ENCODE measurements at places on chromosomes 5 and 9.
A peak's percentile ranks its signal among the peaks of the same experiment; 100 is the strongest.

GRCh38 chr5:150738862-150739261, 20.0 kb downstream of the DCTN4 start:
- DNase-seq, result no peak

DNA sequence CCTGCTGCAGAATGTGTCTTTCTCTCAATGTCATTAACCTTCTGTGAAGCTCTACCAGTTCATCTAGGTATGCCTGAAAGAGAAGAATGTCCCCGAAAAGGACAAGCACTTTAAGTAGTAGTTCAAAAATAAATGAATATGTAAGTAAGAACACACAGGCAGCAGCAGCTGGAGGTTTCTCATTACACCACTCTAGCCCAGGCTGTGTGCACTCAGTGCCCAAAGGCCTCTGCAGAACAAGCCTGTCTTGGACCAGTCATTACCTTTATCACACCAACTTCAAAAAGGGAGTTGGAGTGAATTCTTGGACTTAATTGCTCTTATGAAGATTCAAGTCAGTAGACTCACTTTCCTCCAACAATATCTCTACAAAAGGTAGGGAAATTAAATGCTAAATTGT, 268.8 kb downstream of the MLLT3 start:
- DNase-seq, result no peak

- no peak for DNase-seq
These were observed 125.8 kb downstream of the BOD1 start for GRCh38 chr5:173490681-173491080.

GRCh38 chr5:132012371-132013005, 1.0 kb upstream of the ACSL6 start:
- DNase-seq, result no peak

DNA sequence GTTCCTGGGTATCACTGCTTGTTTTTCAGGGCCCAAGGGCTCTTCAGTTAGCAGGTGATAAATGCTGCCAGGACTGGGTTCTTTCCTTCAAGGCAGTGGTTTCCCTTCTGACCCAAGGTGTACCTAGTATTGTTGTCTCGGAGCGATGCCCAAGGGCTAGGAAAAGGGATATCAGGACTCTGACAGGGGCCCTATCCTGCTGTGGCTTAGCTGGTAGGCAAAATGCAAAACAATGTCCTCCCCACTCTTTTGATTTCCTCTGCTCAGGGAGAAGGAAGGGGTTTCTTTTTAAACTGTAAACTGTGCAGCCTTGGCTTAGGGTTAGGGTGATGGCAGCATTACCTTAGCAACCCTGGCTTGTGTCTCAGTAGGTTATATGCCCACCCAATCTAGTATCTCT, 508.8 kb upstream of the CTNND2 start:
- DNase-seq, result no peak

- DNase-seq, result no peak
These were observed 90.5 kb upstream of the RANBP3L start for GRCh38 chr5:36392186-36392585.

GRCh38 chr5:174272671-174273070, 227.2 kb downstream of the NSG2 start:
- DNase-seq, result no peak

GRCh38 chr9:91082731-91083130, 279.0 kb downstream of the AUH start:
- DNase-seq, result no peak

DNA sequence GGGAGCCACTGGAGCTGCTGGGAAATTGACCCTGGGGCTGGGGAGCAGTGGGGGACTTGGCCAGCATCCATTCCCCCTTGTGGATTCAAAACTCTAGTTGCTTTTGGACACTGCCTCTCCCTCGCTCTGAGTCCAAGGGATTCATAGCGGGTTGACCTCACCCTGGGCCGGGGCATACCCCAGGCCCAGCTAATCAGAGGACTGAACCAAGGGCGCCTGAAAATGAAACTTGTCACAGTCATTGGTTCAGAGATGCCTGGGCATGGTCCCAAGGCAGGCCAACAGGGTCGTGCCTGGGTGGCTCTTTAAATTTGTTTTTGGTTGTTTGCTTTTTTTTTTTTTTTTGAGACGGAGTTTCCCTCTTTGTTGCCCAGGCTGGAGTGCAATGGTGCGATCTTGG, 22.6 kb downstream of the STK10 start:
- DNase-seq, result no peak

- no peak for DNase-seq
These were observed 250.3 kb downstream of the SLIT3 start for GRCh38 chr5:169050636-169051035.

- DNase-seq, result no peak
These were observed 1298.3 kb upstream of the WWC1 start for GRCh38 chr5:166992874-166993722.

DNA sequence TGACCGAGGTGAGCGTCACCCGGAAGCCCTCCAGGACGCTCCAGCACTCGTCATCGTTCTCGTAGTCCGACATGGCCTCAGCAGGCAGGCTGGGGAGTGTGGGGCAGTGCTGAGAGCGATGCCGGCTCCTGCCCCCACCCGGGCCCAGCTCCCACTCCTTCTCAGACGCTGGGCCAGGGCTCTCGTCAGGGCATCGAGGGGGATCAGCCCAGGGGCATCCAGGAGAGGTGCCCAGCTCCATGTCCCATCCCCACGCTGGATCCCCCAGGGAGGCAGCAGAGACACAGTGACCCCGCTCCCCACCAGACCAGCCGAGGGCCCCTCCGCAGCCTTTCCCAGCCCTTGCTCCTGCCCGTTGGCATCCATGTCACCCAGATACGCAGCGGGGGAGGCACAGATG, 1.5 kb downstream of the CARD9 start:
- no peak for DNase-seq

GRCh38 chr5:36744773-36745589, 131.6 kb upstream of the NIPBL start:
- peak; percentile 73 for DNase-seq

DNA sequence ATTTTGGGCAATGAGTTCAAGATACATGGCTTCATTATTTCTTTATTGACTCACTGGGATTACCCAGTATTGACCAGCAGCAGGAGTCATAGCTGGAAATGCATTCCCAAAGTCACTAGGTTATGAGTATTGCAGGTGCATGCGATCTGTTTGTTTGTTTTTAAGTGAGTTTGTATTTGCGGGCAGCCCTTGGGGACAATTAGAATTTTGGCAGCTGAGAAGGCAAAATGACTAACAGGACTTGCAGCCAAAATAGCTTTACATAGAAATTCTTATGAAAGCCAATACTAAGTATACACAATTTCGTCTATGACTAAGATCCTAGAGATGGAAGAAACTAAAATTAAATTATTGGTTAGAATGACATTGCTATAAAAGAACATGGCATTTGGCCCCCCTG, 18.1 kb upstream of the RGMB start:
- DNase-seq, result no peak

GRCh38 chr9:106830527-106831150, 32.3 kb upstream of the ZNF462 start:
- no peak for DNase-seq

GRCh38 chr9:108333530-108333983, 522.2 kb downstream of the ACTL7B start:
- DNase-seq, result no peak

DNA sequence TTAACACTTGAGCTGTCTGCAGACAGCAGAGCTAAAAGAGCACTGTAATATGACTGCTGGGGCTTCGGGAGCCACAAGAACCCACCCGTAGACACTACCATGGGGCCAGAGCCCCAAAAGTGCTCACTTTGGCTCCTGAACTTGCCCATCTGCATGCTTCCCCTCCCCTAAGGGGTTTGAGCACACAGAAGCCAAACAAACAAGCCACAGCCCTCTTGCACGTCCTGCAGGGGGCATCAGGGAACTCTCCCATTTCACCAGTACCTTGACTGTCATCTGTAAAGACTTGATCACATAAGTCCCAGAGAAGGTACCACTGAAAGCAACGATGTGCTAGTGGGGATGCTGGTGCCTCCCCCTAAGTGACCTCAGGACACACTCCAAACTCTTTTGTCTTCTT, 681.8 kb downstream of the SEMA5A start:
- DNase-seq, result no peak

DNA sequence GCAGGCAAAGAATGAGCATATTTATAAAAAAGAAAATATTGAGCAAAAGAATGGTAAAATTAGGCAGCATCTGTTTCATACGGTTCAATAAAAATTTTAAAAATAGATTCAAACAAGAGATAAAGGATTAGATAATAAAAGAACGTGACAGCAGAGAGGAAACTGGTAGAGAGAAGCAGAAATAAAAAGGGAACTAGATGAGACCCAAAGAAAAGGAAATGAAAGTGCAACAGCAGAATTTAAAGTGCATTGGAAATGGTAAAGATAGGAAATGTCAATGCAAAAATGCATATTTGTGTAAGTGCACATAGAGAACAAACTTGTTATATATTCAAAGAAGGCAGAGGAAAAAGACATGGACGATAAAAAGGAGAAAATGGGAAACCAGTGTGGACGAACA, 70.2 kb downstream of the SUSD1 start:
- no peak for DNase-seq

DNA sequence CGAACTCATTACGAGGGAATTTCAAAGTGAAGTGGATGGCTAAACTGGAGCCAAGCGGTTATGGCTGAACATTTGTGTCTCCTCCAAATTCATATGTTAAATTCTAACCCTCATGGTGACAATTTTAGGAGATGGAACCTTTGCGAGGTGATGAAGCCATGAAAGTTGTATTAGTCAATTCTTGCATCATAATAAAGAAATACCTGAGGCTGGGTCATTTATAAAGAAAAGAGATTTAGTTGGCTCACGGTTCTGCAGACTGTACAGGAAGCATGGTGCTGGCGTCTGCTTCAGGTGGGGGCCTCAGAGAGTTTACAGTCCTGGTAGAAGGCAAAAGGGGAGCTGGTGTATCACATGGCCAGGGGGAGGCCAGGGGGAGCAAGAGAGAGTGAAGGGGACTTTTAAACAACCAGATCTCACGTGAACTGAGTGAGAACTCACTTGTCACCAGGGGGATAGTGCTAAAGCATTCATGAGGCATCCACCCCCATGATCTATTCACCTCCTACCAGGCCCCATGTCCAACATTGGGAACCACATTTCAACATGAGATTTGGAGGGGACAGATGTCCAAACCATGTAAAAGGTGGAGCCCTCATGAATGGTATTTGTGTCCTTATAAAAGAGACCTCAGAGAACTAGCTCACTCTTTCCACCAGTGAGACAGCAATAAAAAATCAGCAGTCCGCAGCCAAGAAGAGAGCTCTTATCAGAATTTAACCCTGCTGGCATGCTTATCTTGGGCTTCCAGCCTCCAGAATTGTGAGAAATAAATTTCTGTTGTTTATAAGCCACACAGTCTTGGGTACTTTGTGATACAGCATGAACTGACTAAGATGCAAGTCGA, 143.4 kb downstream of the MTRR start:
- no peak for DNase-seq

DNA sequence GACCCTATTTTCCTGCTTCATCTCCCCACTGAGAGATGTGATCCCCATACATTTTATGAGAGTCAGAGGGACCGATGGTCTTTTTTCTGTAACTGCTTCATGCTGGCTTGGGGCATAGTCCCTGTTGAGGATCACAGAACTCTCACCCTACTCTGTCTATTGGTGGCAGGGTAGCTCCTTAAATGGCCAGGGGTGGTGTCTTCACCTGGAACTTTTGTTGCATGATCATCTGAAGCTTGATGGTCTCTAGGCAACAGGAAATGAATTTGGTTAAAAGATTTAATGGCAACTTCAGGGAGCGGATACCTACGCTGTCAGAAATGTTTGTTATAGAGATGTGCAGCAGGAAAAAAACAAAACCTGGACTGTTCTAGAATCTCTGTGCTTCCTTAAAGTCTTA, 87.0 kb upstream of the GLIS3 start:
- no peak for DNase-seq

DNA sequence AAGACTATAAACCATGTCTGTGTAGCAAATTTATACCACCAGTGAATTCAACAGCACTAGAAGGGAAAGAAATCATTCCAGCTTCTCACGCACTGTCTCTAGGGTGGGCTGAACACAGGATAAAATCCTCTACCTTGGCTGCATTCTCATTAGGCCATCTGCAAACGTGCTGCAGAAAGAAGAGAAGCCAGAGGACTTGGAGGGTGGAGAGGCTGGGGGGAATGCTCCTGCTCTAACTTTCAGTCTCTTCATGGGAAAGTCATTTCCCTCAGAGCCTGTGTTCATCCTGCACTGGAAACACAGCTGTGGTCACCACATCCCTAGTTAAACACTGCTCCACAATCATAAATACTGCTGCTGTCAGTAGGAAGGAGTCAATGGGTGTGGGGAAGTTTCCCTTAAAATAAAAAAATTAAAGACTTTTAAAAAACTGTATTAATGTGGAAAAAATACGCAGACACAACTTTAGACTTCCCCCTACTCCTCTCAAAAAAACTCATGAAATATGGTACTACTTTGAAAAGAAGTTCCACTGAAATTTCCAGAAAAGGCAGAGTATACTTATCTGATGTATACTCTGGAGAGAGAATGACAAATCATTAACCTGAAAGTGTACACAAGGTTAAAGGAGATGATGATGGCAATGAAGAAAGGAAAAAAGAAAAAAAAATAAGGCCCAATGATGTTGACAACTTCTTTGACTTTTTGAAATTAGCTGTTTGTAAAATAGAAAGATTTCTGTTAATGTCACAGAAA, 46.8 kb downstream of the LHFPL2 start:
- DNase-seq, result no peak

- DNase-seq, result no peak
These were observed 972.7 kb upstream of the DMAC1 start for GRCh38 chr9:8772302-8772701.

- DNase-seq, result no peak
These were observed 90.1 kb upstream of the DMRT1 start for GRCh38 chr9:751137-752051.

DNA sequence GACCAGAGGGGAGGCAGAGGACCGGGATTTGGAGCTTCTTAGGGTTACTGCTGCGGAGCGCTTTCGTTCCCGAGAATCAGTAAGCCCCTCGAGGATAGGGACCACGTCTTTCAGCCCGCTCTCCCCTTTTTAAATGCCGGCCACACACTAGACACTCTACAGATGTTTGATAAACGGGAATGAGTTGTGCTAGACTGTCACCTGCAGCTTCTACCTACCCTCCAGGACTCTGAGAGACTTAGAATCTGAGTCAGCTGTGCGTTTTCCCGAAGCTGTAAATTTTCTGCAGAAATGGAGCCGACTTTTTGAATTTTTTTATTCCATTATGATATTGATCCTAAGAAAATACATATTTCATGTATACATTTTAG, 670 bp downstream of the CCDC171 start:
- DNase-seq, result no peak

DNA sequence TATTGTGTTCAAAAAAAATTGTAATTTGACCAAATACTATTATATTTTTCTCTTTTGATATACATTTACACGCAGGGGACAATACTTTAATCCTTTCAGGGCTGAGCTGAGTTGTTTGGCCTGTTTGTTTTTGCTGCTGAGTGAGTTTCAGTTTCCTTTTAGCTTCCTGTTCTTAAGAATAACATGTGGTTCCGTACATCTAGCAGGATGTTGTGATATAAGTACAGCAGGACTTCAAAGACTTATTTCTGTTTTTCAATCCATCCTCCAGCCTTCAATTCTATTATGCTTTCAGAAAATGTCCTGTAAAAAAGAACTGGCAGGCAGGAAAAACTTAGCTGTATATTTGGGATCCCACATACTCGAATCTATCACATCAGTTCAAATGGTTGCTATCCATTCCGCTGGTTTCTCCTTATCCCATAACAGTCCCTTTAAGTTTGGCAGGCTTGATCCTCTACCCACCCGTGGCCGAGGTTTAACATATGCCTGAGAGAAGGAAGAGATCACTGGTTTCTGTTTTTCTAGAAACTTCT, 1037.3 kb upstream of the ACO1 start:
- DNase-seq, result no peak

Data from Right ventricle myocardium inferior (tissue), 1 donor.